Mucosa of descending colon (tissue), 3 donors: ENCODE measurements at places on chromosomes 7 and 10. TPM values are rescaled to one million over a fixed set of nuclear protein-coding genes. Genes with fewer than 3 reads are reported as not detected.

- no peak for DNase-seq
Measured at GRCh38 chr10:30963992-30964930, 67.4 kb downstream of the ZNF438 start.

DNA sequence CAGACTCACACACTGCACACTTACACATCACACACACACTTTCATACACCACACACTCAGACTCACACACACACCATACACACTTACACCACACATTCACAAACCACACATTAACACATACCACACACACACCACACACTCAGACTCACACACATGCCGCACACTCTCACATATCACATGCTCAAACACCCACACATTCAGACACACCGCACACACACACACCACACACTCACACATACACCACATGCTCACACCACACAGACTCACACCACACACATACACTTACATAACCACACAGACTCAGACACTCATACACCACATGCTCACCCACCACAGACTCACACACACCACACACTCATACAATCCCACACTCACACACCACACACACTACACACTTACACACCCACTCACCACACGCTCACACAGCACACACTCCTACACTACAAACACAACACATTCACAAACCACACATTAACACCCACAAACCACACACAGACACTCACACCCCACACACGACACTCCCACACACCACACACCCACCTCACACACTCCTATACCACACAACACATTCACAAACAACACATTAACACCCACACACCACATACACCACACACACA, 125.4 kb downstream of the EVX1 start:
- DNase-seq: no peak

- DNase-seq: no peak
Measured at GRCh38 chr10:35442028-35442427, 105.7 kb downstream of the CCNY start.

- DNase-seq: no peak
Measured at GRCh38 chr10:76012716-76013327, 581.4 kb downstream of the LRMDA start.

DNA sequence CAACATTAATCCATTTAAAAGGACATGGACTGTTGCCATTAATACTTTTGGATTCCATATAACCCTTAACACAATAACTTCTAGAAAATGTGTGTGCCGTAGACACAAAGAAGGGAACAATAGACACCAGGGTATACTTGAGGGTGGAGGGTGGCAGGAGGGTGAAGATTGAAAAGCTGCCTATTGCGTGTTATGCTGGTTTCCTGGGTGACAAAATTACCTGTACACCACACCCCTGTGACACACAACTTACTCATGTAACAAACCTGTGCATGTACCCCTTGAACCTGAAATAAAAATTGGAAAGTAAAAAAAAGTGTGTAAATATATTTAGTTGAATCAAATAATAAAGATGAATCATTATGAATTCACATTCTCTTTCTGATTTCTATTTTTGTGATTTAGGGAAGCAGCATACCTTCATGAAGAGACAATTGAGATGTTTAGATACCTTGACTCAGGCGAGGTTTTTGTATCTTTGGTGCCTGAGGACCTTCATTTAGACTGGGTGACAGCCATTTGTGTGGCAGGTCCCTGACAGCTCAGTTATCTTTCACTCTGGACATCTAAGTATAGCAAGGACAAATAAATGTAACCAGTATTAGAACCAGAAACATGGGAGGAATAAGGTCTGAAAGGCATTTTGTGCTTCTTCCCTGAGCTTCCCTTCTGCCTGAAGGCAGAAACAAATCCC, 28.7 kb downstream of the GIMAP8 start:
- no peak for DNase-seq

The NPFFR1 gene
- total RNA-seq: 0.06 TPM

The NFKB2 gene
- total RNA-seq: 72.2 TPM

The LEP gene
- total RNA-seq: 0.22 TPM

- DNase-seq: no peak
Measured at GRCh38 chr10:129719415-129719739, 244.7 kb downstream of the EBF3 start.

The CPA1 gene
- total RNA-seq: not detected

- DNase-seq: peak; percentile 69
Measured at GRCh38 chr10:70458329-70459060, 17.0 kb upstream of the NODAL start.

- DNase-seq: no peak
Measured at GRCh38 chr7:10889266-10889898, 84.3 kb upstream of the PHF14 start.

The STAG3 gene
- 2.8 TPM for total RNA-seq

- no peak for DNase-seq
Measured at GRCh38 chr7:52249741-52250140, 785.7 kb upstream of the POM121L12 start.

The DLG5 gene
- 78.3 TPM for total RNA-seq
